ENCODE measurements at places on chromosomes 7 and 10. TPM values are rescaled to one million over a fixed set of nuclear protein-coding genes. Genes with fewer than 3 reads are reported as not detected.

GRCh38 chr10:97224483-97225435 is 39.0 kb upstream of the SLIT1 start:
- DNase-seq, result no peak

- no peak for DNase-seq
Observed at GRCh38 chr7:33722383-33723101, 182.8 kb upstream of the BMPER start.

DNA sequence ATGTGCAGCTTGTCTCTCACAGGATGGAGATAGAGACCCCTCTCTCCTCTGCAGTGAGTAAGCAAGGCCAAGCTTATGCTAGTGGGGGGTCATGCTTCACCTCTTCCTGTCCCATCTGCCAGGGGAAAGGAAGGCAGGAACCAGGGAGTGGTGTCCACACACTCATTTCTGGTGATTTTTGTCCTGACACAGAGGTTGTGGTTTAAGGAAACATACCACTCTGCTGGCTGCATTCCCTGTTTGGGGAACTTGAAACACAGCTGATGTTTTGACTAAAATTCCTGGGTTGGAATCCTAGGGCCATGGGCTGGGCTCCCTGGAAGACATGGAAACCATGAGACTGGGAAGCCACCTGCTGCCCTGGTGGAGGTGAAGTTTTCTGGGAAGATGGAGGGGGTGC is 21.4 kb downstream of the C10orf120 start:
- DNase-seq, result no peak

GRCh38 chr10:97540669-97541500 is 31.7 kb upstream of the ANKRD2 start:
- no peak for DNase-seq

- DNase-seq, result no peak
Observed at GRCh38 chr7:36185756-36186155, 32.7 kb downstream of the EEPD1 start.

DNA sequence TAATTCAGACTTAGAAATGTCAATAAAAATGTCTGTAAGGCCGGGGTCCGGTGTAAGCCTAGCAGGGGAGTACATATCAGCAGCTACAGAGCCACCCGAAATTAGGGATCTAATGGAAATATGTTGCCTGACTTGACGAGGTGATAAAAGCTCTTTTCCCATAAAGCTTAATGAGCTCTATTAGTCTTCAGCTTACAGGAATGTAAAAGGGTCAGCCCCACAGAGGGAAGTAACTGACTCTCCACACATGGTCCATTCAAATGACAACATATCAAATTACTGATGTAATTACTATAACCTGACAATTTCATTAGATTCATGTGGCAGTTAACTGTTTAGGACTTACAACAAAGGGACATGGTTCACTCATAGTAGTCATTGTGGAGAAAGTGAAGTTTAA is 62.3 kb downstream of the ATE1 start:
- DNase-seq, result no peak

GRCh38 chr7:151468217-151469018 is 28.5 kb upstream of the CRYGN start:
- DNase-seq, result no peak

GRCh38 chr7:116386674-116387073 is 112.9 kb upstream of the CAV2 start:
- no peak for DNase-seq

The GBX1 gene
- total RNA-seq, result not detected

The RHOBTB1 gene
- 4.3 TPM for total RNA-seq

GRCh38 chr7:45670227-45670626 is 96.1 kb downstream of the ADCY1 start:
- no peak for DNase-seq

- DNase-seq, result no peak
Observed at GRCh38 chr10:114311496-114312209, 72.6 kb downstream of the VWA2 start.

The CLEC5A gene
- 0.55 TPM for total RNA-seq

DNA sequence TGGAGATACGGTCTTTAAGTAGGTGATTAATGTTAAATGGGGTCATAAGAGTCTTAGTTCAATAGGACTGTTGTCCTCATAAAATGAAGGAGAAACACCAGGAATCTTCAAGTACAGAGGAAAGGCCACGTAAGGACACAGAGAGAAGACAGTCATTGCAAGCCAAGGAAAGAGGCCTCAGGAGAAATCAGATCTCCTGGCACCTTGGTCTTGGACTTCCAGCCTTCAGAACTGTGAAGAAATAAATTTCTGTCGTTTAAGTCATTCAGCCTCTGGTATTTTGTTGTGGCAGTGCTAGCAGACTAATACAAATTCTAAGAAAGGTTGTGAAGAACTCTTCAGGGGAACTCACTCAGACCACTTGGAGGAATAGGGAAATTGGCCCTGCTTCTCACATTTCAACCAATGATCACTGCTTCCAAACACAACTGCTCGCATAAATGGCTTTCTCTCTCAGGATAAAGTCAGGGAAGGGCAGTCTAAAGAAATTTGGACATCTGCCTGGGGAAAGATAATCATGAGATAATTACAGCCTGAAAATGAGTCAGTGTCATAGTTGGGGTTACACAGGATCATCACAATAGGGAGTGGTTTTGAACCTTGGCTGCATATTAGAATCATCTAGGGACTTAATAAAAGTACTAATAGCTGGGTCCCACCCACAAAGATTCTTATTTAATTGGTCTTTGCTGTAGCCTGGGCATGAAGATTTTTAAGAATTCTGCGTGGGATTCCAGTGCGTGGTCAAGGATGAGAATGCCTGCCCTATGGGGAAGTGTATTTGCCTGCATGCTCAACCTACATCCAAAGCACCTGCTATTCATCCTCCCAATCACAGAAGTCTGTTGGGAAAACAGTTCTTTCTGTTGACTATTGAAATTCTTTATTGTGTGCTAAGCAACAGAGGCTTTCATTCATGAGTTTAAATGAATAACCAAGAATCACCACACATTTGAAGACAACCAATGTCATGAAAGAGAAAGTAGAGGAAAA is 310.6 kb upstream of the PLXDC2 start:
- no peak for DNase-seq

GRCh38 chr7:143381427-143382125 is 431 bp downstream of the ZYX start:
- DNase-seq, result peak; percentile 68

DNA sequence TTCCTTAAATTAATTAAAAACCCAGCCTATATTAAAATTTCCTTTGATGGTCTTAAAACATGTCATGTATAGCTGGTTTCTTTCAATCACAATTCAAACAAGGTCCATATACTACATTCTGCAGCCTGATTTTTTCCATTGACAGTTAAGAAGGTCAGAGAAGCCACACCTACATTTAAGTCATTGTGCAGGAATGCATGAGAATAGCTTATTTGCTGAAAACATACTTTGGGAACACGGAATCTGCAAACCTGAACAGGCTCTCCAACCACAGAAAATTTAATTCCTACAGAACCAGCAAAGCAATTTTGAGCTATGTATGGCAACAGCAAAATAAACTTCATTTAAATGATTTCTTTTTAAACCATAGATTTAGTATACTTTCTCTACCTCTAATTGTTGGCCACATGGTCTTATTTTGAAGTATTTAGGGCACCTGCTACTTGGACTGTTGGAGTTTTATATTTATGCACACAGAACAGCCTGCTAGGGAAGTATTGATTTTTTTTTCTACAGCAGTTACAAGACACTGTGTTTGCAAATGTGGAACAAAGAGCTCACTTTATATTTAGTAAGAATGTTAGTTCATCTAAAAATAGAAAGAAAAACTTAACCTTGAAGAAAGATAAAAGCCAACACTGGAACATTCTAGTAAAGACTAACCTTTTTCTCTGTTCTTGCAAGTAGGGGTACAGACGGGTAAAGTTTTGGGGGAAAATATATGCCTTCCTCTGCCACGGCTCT is 240.9 kb upstream of the IMMP2L start:
- DNase-seq, result no peak

DNA sequence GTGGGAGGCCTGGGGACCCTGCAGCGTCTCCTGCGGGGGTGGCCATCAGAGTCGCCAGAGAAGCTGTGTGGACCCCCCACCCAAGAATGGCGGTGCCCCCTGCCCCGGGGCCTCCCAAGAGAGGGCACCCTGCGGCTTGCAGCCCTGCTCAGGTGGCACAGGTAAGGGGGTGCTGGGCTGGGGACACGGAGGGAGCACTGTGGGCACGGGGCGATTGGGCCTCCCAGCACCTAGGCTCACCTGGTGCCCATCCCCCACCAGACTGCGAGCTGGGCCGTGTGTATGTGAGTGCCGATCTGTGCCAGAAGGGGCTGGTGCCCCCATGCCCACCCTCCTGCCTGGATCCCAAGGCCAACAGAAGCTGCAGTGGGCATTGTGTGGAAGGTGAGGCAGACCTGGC is 29.6 kb upstream of the ZNF467 start:
- no peak for DNase-seq

- no peak for DNase-seq
Observed at GRCh38 chr10:76628801-76629200, 1008.8 kb downstream of the KCNMA1 start.

The PILRA gene
- total RNA-seq, result 5.2 TPM

- DNase-seq, result no peak
Observed at GRCh38 chr7:34845666-34846361, 187.8 kb downstream of the NPSR1 start.

DNA sequence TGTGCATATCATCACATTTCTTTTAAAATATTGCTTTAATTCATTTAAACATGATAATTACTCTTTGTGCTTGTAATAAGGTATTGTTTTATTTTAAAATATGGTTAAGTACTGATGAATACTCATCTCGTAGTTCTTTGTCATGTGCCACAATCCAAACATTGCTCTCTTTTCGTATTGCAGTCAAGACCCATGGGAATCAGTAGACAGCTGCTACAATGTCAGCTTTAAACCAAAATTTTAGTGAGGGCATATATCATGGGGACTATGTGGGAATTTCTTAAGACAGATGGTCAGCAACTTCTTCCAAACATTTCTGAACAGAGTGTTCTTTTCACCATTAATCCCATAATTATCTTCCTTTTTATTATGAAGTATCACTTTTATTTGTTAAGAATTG is 77.2 kb upstream of the FZD1 start:
- DNase-seq, result no peak

The ZNF479 gene
- not detected for total RNA-seq

GRCh38 chr10:24552346-24553016 is 171.2 kb downstream of the ARHGAP21 start:
- DNase-seq, result peak; percentile 91

GRCh38 chr7:26991796-26992195 is 104.0 kb downstream of the HOXA1 start:
- no peak for DNase-seq

DNA sequence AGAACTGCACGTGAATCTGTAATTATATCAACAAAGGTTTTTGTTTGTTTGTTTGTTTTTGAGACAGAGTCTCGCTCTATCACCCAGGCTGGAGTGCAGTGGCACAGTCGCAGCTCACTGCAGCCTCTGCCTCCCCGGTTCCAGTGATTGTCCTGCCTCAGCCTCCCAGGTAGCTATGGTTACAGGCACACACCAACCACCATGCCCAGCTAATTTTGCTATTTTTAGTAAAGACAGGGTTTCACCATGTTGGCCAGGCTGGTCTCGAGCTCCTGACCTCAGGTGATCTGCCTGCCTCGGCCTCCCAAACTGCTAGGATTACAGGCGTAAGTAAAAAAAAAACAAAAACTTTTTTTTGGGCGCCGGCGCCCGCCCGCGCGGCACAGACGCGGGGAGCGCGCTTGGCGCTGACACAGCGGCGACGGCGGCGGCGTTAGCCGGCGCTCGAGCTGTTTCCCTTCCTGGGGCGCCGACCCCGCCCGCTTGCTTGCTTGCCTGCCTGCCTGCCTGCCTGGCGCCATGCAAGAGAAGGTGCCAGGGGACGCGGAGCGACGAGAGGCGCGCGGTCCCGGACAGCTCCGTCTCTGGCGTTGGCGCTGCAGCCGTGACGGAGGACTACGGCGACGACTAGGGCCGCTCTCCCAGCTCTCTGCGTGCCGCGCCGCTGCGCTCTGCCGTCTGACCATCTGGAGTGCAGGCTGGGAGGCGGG is 171.4 kb upstream of the NUPR2 start:
- no peak for DNase-seq

GRCh38 chr10:130233035-130233360 is 96.8 kb downstream of the GLRX3 start:
- no peak for DNase-seq

GRCh38 chr7:41817386-41817785 is 114.5 kb upstream of the INHBA start:
- no peak for DNase-seq

- DNase-seq, result no peak
Observed at GRCh38 chr7:37247861-37248260, 200.8 kb downstream of the ELMO1 start.

GRCh38 chr10:89518108-89518507 is 17.3 kb downstream of the SLC16A12 start:
- DNase-seq, result no peak
